Neuronal stem cell (in vitro differentiated cells): ENCODE measurements at places on chromosomes 2 and 18.

DNA sequence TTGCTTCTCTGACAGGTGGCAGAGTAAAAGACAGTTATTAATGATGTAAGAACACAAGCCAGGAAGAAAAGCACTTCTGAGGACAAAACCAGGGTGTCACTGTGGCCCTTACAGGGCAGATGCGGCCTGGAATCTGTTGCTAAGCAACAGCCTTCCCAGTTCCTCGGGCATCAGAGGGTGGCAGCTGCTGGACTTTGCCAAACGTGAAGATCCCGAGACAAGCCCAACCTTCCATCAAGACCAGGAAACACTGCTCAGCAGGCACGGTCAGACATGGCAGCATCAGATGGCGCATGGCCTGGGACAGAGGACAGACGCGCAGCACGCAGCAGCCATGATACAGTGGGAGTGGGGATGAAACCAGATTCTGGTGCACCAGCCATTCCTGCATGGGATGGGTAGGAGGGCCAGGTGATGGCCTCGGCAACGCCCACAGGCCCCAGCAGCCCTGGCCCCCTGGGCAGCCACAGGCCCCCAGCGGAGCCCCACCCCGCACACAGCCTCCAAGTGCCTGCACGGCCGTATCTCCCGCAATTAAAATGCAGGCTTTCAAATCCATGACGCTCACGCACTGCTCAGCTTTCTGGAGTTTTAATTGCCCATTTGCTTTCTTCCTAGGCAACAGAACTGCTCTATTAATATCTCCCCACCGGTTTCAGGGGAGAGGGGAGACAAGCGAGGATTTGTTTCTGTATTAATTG, 89.0 kb downstream of the EIPR1 start:
- no peak for DNase-seq

DNA sequence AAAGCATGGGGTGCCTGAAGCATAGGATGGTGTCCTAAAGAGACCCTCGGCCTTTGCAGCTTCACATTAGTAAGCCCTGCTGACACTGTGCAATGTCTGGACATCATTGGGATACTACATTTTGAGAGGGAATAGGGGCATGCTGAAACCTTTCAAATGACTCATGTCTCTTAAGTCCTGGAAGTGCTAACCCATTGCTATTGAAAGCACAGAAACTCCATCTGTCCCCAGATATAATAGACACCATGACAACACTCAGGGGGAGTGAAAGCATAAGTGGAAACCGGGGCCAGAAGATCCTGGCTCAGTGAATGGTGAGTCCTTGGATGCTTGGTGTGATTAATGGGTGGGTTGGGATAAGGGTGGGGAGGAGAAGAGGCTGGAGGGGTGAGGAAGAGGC, 595.5 kb upstream of the ID2 start:
- DNase-seq = no peak

DNA sequence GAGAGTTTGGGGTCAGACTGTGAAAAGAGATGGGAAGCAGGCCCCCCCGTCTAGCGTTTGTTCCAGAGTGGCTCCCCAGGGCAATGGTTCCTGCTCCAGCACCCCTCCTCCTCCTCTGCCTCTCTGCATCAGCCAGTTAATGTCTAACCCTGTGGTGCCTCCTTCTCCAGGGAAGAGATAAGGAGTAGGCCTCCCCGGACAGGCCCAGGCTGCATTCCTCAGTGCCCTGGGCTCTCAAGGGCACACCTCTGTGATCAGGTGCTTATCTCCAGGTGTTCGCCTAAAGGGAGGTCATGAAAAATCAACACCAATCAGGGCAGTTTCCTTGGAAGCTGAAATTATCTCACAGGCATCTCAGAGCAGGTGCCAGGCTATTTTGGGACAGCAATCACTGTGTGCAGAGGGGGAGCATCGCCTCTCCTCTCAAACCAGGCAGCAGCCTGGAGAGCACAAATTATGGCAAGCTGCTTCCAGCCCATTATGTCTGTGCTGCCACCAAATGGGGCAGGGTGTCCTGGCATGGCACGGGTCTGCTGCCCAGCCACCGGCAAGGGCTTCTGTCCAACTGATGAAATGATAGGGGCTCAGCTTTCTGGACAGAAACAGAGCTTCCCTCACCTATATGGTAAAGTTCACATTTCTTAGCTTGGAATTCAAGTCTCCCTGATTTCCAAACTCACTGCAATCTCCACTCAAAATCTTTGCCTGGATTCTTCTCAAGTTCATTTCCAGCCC, 255.8 kb upstream of the SLC14A2 start:
- no peak for DNase-seq

DNA sequence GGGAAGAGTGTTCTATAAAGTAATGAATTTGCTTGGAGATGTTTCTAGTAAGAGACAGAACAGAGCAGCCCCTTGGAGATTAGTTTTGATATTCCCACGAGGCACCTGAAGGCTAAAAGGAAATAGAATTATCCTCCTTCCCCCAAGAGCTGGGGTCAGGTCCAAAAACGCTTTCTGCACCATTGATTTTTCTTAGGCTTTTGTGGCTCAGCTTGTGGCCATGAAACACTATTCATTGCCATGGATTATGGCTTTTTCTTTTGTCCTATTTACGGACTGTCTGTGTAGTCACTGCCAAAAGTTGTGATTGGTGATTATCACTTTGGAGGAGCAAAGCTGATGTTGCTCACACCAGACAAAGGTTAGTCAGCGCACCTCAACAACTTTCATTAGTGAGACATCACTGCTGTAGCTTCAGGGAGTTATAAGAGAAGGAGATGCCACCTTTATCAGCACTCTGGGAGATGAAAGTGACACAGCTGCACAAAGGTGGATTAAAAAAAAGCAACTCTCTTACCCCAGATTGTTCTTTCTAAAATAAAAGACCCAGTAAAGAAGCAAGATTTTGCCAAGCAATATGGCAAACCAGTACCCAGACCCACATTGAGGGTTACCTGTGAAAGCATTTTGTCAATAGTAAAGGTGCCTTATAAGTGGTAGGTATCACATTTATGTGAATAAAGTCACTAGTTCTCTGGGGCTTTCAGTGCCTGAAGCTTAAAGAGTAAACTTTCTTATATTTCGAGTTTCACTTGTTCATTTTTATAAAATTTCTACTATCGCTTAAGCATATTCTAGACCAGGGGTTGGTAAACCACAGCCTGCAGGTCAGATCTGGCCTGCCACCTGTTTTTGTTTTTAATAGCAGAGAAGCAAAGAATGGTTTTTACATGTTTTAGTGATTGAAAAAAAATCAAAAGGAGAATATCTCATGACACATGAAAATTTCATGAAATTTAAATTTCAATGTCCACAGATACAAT, 10.6 kb downstream of the CXCR4 start:
- DNase-seq = no peak

GRCh38 chr18:5969355-5969988, 74.2 kb upstream of the TMEM200C start:
- no peak for DNase-seq

DNA sequence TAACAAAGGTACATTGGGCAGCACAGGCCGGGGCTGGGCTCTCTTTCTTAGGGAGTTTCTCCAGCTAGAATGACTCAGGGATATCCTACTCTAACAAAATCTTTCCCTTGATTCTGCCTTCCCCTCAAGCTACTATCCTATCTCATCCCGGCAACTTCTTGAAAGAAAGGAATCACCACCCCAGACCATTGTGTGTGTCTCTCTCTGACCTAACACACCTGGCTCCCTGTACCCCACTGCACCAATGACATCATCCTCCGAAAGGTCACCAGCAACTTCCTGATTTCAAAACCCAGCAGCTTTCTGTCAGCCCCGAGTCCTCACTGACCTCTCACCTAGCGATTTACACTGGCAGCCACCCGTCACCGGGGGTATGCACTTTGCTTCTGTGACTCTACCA, 72.1 kb upstream of the MAP4K4 start:
- no peak for DNase-seq

- no peak for DNase-seq
Observed at GRCh38 chr2:179454443-179455171, 190.0 kb upstream of the SESTD1 start.

DNA sequence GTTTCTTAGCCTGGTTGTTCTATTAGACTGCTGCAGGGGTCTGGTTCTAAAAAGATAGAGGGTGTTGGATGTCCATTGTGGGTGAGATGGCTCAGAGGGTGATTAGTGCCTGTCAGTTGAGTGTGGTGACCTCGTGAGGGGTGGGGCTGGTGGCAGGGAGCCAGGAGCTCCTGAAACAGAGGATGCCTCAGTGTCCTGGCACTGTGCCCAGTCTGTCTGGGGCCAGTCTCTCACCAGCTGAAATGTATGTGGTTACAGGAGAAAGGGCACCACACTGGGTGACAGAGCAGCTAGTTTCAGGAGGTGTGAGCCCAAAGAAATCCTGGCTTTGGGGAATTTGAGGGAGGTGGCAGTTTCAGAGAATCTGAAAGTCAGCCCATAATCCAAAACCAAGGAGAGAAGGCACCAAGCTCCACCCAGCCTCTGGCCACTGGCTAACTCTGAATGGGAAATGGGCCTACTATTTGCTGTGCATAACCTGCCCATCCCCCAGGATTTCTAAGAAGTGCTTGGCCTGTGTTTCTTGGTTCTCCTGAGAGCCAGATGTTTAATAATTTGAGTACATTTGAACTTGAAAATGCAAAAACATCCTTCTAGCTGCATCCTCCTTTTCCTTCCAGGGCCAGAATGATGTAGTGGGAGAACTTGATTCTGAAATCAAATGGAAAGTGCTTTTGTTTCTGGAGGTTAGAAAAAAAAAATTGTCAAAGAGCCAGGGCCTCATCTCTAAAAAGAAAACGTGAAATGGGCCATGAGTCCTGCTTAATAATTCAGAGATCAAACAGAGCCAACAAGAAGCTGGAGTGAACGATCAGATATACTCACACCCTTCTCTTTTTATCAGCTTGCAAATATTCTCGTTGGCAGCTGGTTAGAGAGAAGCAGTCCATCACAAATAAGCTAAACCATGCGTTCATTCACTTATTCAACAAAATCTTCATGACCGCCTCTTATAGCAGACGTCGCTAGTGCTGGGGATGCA, 92.3 kb downstream of the B3GNT2 start:
- DNase-seq = no peak

GRCh38 chr2:233247744-233248143, 3.7 kb upstream of the ATG16L1 start:
- no peak for DNase-seq

DNA sequence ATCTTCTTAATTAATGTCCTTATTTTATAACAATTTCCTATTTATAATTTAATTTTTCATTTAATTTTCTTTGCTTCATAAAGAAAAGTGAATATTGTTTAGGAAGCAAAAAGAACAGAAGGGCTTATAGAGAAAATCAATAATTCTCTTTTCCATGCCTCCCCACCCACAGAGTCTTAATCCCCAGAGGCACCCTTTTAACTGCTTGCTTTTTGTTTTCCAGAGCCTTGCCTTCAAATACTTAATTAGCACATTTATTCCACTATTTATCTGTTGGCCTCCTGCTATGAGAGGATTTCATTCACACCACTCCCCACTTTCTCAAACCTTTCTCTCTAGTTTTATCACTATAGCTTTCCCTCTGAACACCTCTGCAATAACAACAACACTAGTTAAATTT, 373.6 kb downstream of the MBD2 start:
- DNase-seq = peak; percentile 20

DNA sequence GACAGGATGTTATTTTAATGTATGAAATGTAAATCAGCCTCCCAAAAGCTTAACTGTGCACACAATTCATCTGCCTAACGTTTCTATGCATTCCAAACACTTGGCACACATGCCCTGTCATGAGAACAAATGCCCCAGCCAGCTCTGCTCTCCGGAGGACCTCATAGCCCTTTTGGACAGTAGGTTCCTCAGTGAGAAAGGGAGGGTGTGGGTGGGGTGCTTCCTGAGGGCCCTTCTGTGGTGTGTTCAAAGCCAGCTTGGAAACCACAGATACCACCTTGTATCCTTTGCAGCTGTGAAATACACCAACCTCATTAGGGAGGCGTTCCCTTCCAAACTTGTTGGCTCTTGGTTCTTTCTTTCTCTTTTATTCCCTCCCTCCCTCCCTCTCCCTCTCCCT, 102.2 kb upstream of the ASB18 start:
- no peak for DNase-seq
